Heart left ventricle (tissue), 16 donors: ENCODE measurements at places on chromosomes 3 and 15. TPM values are rescaled to one million over a fixed set of nuclear protein-coding genes. Genes with fewer than 3 reads are reported as not detected.

ADAMTSL3 gene
- 7.2 TPM for total RNA-seq

DNA sequence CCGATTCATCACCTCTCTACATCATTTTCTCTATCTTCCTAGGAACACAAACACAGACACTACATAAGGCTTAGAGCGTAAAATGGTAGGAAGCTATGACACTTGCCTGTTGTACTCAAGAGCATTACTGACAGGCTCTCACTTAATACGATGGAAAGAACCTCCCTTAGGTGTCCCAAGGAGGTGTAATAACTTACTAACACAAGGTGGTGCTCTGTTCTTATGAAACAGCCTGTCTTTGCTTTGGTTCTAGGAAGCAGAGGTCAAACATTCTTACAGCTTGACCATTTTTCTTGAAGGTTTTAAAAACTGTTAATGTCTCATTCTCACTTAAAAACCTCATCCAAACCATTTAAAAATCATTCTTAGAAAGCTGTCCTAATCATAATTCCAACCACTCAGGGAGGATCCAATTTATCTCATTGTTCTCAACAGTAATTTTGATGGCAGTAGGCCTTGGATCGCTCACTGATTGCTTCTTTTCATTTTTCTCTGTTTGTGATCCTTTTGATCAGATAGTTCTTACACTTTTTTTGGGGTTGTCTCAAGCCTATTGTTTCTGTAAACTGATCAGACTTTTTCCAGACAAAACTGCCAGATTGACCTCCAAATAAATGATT, 317.8 kb upstream of the AGTR1 start:
- no peaks in the 10 kb centered on the region for H3K4me1 ChIP-seq
- H3K27me3 ChIP-seq = no peaks in the 10 kb centered on the region
- H3K4me3 ChIP-seq = no peak overlapping the region
- no peaks in the 10 kb centered on the region for H3K36me3 ChIP-seq
- no peak overlapping the region for H3K27ac ChIP-seq
- no peak for DNase-seq

DNA sequence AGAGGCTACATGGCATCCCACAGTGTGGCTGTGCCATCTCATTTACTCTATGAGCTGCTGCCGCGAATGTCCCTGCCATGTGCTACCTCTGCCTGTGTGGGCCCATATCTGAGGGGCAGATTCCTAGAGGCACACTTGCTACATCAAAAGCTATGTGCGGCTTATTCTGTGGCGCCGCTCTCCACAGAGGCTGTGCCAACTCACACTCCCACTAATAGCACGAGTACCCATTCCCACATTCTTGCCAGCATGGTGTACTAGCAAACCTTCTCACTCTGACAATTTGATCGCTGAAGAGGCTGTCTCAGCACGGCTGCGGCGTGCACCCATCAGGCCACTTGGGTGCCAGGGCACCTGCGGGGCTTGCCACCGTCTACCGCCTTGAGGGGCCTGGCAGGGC, 31.2 kb upstream of the MUSTN1 start:
- peaks cover 3% of the 10 kb centered on the region for H3K36me3 ChIP-seq
- H3K4me3 ChIP-seq = no peak overlapping the region
- H3K27me3 ChIP-seq = no peaks in the 10 kb centered on the region
- no peaks in the 10 kb centered on the region for H3K4me1 ChIP-seq
- no peak for DNase-seq
- H3K27ac ChIP-seq = no peak overlapping the region

- no peak for DNase-seq
- H3K4me1 ChIP-seq = no peaks in the 10 kb centered on the region
- H3K27ac ChIP-seq = no peak overlapping the region
These were observed 10.5 kb upstream of the NIT2 start for GRCh38 chr3:100324044-100324443.

- no peak for DNase-seq
- no peak overlapping the region for H3K27ac ChIP-seq
- no peaks in the 10 kb centered on the region for H3K4me1 ChIP-seq
- no peaks in the 10 kb centered on the region for H3K36me3 ChIP-seq
These were observed 19.3 kb downstream of the ALCAM start for GRCh38 chr3:105385819-105386508.

DNA sequence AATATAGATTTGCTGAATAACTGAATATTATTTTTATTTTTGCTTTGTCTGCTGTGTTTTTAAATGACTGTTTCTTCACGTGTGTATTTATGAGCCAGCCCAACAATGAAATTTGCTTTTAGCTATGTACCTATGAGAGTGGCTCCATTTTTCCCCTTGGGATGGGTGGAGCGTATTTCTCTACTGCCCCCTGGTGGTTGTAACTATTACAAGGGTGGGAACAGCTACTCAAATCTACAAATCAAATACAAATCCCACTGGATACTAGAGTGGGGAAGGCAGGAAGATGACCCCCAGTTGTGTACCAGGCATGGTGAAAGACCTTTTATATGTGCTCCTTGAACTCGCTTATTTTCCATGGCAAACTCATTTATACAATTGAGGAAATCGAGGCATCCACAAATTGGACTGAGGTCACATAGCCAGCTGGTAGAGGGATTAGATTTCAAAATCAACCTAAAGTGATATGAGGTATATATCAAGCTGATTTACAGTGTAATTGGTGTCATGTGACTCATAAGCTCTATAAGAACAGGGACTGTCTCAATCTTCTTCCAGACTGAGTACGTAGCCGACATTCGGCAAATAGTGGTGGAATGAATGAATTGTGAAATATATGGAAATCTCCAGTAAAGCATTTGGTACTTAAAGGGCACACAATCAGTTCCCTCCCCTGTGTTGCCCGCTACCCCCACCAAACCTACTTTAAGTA, 69.5 kb upstream of the VEPH1 start:
- H3K27ac ChIP-seq = no peak overlapping the region
- H3K4me1 ChIP-seq = no peaks in the 10 kb centered on the region
- no peaks in the 10 kb centered on the region for H3K36me3 ChIP-seq
- DNase-seq = no peak
- no peak overlapping the region for H3K4me3 ChIP-seq

PCSK6 gene
- total RNA-seq = 23.5 TPM

DNA sequence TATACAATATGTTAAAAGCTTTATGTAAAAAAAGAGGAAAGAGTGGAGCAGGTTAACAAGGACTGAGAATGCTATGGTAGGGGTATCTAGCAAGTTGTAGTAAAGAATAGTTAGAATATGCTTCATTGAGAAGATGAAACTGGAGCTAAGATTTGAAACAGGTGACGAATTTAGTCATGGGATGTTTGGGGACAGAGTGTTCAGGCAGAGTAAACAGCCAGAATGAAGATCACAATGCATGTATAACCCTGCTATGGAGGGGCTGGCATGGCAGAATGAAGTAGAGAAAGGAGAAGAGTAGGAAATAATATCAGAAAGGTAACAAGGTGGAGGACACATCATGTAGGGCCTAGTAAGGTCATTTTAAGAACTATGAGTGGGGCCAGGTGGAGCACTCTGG, 72.0 kb downstream of the BTD start:
- no peak overlapping the region for H3K27ac ChIP-seq
- no peaks in the 10 kb centered on the region for H3K4me1 ChIP-seq
- H3K36me3 ChIP-seq = peaks cover 6% of the 10 kb centered on the region
- no peak for DNase-seq

GRCh38 chr3:52004906-52005395, 9.3 kb upstream of the RPL29 start:
- peak overlapping the region; percentile 47 for H3K27ac ChIP-seq
- H3K4me3 ChIP-seq = no peak overlapping the region
- H3K27me3 ChIP-seq = no peaks in the 10 kb centered on the region
- H3K4me1 ChIP-seq = peaks cover 22% of the 10 kb centered on the region
- no peak for DNase-seq
- H3K36me3 ChIP-seq = no peaks in the 10 kb centered on the region

DNA sequence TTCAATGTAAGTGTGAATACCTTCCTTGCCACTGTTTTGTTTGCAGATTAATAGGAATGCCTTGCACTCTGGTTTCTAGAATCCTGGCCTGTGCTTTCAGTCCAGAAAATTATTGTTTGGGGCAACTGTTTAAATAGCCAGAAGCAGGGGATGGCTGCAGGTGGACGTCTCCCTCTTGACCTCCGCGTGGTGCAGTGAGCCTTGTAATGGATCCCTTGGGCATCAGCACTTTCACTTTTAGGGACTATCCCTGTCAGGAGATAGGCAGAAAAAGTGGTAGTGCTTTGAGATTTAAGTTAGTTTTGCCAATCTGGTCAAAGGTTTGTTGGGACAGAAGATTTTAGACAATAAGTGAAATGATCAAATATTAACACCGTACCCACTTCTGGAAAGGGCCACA, 178.6 kb upstream of the BHLHE40 start:
- no peaks in the 10 kb centered on the region for H3K4me1 ChIP-seq
- DNase-seq = no peak
- no peak overlapping the region for H3K27ac ChIP-seq
- H3K36me3 ChIP-seq = peaks cover 80% of the 10 kb centered on the region
- H3K27me3 ChIP-seq = no peaks in the 10 kb centered on the region
- no peak overlapping the region for H3K4me3 ChIP-seq

- H3K4me3 ChIP-seq = no peak overlapping the region
- H3K36me3 ChIP-seq = peaks cover 6% of the 10 kb centered on the region
- no peak for DNase-seq
- no peaks in the 10 kb centered on the region for H3K4me1 ChIP-seq
- H3K27me3 ChIP-seq = no peaks in the 10 kb centered on the region
These were observed 3.1 kb upstream of the ACKR4 start for GRCh38 chr3:132593947-132594323.

DNA sequence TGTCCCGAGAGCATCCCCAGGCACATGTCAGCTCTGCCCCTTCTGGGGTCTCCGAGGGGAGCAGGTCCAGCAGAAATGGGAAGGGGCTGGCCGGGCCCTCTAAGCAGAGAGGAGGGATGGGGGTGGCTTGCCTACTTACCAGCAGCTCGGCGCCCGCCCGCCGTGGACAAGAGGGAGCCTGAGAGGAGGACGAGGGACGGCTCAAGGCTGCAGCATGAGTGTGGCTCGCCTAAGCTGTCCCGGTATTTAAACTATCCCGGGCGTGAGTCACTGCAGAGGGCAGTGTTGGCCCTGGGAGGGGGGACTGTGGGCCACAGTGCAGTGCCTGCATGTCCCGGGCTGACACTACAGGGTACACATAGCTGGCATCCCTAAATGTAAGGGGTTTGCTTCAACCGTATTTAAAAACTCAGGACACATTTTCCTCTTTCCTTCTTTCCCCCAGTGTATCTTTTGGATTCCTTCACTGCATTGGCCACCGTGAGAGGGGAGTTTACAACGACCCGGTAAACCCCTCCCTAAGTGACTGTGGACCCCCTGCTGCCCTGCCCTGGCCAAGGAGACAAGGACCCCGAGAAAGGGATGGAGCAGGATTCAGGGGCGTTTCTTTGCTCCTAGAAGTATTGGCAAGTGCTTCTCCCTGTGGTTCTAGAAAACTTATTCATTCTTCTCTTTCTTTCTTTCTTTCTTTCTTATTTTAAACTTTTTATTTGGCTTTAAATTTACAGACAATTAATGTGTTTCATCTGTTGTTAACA, at the start of gene LRRC15:
Gene LRRC15, minus strand, starts transcription at position 222 of the 758 bp plus-strand sequence. CDS start 8,700 bp downstream, outside the sequence.
- no peak within 1 kb of the TSS for H3K4me3 ChIP-seq
- peak; percentile 50 for DNase-seq
- peaks cover 4% of the 10 kb centered on the region for H3K27me3 ChIP-seq
- no peaks in the 10 kb centered on the region for H3K36me3 ChIP-seq

- H3K36me3 ChIP-seq = no peaks in the 10 kb centered on the region
- no peak for DNase-seq
- peaks cover 15% of the 10 kb centered on the region for H3K4me1 ChIP-seq
- H3K27ac ChIP-seq = peak overlapping the region; percentile 65
- H3K27me3 ChIP-seq = no peaks in the 10 kb centered on the region
These were observed 109.9 kb upstream of the GAP43 start for GRCh38 chr3:115513416-115513800.

SPATA12 gene
- not detected for total RNA-seq

FAM107A gene
- 127 TPM for total RNA-seq

RTP1 gene
- not detected for total RNA-seq

- DNase-seq = no peak
- H3K4me3 ChIP-seq = peak overlapping the region; percentile 92
- peaks cover 52% of the 10 kb centered on the region for H3K4me1 ChIP-seq
- peaks cover 14% of the 10 kb centered on the region for H3K36me3 ChIP-seq
These were observed 1.4 kb downstream of the VHL start for GRCh38 chr3:10142707-10143560.

DNA sequence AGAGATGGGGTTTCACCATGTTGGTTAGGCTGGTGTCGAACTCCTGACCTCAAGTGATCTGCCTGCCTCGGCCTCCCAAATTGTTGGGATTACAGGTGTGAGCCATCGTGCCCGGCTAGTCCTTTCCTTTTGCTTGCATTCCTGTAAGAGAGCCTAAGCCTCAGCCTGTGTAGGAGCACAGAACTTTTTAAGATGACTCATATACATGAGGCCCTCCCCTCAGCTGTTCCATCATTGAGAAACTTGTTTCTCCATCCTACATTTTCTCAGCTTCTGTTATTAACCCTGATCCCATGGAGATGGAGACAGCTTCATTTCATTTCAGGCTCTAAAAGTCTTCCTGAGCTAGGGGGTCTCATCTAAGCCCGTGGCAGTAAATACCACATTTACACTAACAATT, 123.3 kb downstream of the PLOD2 start:
- DNase-seq = no peak
- H3K27me3 ChIP-seq = no peaks in the 10 kb centered on the region
- H3K4me1 ChIP-seq = no peaks in the 10 kb centered on the region
- H3K36me3 ChIP-seq = no peaks in the 10 kb centered on the region

UNC13C gene
- 0.16 TPM for total RNA-seq

GRCh38 chr3:37506956-37507535, 332.7 kb upstream of the LRRFIP2 start:
- H3K4me1 ChIP-seq = peaks cover 11% of the 10 kb centered on the region
- H3K27me3 ChIP-seq = no peaks in the 10 kb centered on the region
- no peak for DNase-seq
- no peak overlapping the region for H3K4me3 ChIP-seq
- H3K36me3 ChIP-seq = peaks cover 65% of the 10 kb centered on the region

DNA sequence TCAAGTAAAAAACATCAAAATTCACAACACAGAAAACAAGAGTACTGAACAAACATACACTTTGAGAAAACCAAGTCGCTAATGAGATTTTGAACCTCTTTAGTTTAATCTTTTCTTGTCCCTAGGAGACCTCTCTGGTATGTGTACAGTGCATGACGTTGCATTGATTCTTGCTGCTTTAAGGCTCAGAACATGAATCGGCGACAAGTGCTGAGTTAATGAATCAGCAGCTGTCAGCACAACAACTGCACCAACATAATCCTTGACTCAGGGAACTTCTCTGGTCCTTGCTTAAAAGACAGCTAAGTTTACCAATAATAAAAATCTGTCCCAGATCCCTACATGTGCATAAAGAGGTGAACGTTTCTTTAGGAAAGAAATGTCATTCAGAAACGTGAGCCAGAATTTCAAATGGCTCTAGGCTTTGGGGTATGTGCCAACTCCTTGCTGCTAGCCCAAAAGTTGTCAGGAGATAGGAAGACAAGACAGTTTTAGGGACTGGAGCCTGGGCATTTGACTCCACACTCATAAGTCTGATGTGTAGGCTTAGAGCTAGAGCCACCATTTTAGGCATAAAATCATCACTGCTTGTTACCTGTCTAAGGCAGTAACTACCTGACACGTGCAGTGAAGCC, 86.9 kb downstream of the IL5RA start:
- DNase-seq = no peak
- H3K36me3 ChIP-seq = no peaks in the 10 kb centered on the region
- H3K27me3 ChIP-seq = no peaks in the 10 kb centered on the region
- H3K4me3 ChIP-seq = no peak overlapping the region
- H3K27ac ChIP-seq = no peak overlapping the region

GRCh38 chr3:79808515-79808914, 40.7 kb upstream of the ROBO1 start:
- no peaks in the 10 kb centered on the region for H3K36me3 ChIP-seq
- no peak overlapping the region for H3K27ac ChIP-seq
- DNase-seq = no peak

- no peaks in the 10 kb centered on the region for H3K4me1 ChIP-seq
- DNase-seq = no peak
- H3K4me3 ChIP-seq = no peak overlapping the region
These were observed 136.7 kb downstream of the AQP9 start for GRCh38 chr15:58274885-58275284.

CELSR3 gene
- total RNA-seq = 0.24 TPM

GOLGA8S gene
- 0.48 TPM for total RNA-seq

HRG gene
- total RNA-seq = not detected

DGKG gene
- 22.4 TPM for total RNA-seq
